Right ventricle myocardium superior (tissue), 1 donor: ENCODE measurements at places on chromosomes 6 and 20.
A peak's percentile ranks its signal among the peaks of the same experiment; 100 is the strongest.

GRCh38 chr6:43334466-43335095, 26.0 kb upstream of the CRIP3 start:
- no peak for DNase-seq

DNA sequence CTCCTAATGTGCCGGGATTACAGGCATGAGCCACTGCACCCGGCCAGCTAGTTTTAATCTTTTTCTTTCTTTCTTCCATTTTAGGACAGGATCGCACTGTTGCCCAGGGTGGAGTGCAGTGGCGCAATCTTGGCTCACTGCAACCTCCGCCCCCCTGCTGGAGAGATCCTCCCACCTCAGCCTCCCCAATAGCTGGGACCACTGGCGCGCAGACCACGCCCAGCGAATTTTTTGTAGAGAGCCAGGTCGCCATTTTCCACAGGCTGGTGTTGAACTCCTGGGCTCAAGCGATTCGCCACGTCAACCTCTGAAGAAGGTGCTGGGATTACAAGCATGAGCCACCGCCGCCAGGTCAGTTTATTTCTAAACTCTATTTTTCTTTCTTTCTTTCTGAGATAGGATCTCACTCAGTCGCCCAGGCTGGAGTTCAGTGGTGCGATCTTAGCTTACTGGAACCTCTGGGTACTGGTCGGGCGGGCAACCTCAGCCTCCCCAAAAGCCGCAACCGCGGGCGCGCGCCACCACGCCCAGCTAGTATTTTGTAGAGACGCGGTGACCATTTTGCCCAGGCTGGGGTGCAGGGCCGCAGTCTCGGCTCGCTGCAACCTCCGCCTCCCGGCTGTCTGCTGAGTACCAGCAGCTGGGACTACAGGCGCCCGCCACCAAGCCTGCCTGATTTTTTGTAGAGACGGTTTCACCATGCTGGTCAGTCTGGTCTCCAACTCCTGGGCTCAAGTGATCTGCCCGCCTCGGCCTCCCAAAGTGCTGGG, 20.0 kb upstream of the LIN28B start:
- no peak for DNase-seq

- DNase-seq = peak; percentile 68
Observed at GRCh38 chr6:33430991-33431879, 11.4 kb downstream of the SYNGAP1 start.

DNA sequence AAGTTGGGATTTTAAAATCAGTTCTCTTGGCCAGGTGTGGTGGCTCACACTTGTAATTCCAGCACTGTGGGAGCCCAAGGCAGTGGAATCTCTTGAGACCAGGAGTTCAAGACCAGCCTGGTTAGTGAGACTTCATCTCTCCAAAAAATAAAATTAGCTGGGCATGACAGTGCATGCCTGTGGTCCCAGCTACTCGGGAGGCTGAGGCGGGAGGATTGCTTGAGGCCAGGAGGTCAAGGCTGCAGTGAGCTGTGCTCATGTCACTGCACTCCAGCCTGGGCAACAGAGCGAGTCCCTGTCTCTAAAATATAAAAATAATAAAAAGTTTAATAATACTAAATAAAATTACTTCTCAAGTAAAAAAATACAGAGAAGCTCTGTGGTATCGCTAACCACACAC, 77.5 kb downstream of the FOXA2 start:
- DNase-seq = no peak

DNA sequence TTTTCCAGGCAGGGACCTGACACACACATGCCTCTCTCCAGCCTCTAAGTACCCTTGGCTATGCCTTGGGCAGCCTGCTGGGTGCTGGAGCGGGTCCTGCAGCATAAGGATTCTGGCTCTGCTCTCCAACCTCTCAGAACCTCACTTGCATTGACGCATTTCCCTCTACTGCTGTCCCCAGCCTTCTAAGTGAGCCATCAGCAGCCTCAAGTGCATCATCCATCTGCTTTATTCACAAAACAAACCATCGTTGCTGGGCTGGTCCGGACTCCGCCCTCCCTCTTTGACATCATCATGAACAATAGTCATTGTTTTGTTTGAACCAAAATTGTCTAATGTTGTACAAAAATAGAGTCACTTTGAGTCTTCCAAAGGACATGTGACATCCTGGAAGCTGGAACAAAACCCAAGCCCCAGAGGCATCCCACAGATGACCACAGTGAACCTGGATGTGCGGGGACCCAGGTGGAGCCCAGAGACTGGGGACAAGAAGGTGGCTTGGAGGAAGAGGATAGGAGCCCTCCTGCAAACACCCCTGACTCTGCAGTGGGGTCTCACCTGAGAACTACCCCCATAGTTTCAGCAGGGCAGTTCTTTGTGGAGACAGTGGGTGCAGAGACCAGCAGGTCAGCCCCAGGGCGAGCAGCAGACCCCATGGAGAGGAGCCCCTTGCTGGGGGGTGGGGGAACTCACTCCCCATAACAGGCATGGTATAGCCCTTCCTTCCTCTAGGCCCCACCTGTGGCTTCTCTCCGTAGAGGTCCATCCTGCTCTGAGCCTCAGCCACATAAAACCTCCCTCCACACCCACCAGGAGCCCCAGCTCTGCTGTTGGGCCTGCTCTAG, 230.1 kb downstream of the SYNDIG1 start:
- no peak for DNase-seq

DNA sequence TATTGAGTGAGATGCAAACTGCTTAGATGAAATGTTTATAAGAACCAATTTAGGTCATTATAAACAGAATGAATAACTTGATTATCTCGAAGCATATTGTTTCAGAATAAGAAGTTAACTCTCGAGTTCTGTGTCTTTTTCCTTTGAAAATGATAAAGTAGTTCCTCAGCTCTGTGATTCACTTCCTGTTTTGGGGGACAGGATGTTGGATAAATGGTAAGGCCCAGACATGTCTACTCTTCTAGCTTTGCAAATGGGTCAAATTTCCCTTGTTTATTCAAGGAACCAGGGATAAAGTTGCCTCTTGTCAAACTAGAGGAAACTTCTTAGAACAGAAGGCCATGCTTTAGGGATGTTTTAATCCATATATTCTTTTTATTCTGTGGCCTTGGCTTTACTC, 246.9 kb downstream of the SOX4 start:
- no peak for DNase-seq

- DNase-seq = no peak
Observed at GRCh38 chr6:22145823-22146677, 150.8 kb downstream of the PRL start.

DNA sequence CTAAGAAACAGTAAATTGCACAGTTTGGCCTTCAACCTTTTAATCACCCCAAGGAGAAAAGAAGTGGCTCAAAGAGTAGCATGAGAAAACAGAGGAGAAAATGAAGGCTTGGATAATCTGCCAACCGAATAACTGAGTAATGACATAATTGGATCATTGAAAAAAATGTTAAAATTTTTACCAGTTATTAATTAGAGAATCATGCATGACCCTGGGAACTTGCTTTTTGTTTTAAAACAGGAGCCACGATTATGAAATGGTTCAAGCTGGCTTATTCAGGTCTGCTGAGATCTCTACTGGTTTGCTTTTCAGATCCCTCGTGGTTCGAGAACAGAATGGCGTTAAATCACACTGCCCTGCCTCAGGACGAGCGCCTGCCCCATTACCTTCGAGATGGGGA, at the start of gene OPN5:
TSS of gene OPN5 (plus strand) at position 301 of the 400 bp plus-strand sequence. CDS start at position 336, 35 bp downstream.
- no peak for DNase-seq

DNA sequence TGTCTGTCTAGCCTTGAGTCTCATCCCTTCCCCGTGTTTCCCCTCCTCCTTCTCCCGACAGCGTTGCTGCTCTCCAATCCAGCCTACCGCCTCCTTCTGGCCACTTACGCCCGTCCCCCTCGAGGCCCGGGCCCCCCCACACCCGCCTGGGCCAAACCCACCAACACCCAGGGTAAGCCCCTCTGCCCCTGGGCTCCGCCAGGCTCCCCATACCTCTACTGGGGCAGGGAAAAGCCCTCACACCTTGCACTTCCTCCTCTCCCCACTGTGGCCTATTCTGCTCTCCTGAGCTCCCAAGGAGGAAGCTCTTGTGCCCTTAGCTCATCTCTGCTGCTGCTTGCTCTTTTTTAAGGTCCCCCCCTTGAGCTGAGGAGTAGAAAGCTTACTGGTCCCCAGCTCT, 11.0 kb downstream of the DDR1 start:
- DNase-seq = peak; percentile 19
